Nucleus accumbens (tissue), 56 donors: ENCODE measurements at places on chromosomes 5 and 9.

DNA sequence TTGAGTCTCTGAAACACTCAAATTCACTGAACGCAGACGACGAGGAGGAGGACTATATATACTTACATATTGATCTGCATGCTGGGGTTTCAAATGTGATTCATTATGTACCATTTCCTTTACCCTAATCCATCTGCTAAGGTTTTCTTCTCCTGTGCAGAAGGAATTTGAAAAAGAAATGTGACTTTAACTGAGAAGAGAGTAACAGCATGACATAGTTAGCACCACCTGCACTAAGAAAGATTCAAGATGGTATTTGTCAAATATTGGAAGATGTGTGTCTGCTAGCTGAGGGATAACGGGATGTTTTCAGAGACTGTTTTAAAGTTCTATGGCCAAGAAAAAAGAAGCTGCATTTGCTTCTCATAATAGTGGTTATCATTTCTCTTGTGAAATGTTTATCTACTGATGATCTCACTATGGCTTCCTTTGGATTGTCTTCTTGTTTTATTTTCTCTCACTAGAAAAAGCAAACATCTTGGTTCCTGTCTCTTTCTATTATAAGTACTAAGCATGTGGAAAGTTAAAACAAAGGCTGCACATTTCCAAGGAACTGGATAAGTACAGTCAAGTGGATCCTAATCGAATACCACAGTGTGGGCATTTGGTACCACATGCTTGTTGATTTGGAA is 89.8 kb upstream of the TLE4 start:
- DNase-seq = no peak

DNA sequence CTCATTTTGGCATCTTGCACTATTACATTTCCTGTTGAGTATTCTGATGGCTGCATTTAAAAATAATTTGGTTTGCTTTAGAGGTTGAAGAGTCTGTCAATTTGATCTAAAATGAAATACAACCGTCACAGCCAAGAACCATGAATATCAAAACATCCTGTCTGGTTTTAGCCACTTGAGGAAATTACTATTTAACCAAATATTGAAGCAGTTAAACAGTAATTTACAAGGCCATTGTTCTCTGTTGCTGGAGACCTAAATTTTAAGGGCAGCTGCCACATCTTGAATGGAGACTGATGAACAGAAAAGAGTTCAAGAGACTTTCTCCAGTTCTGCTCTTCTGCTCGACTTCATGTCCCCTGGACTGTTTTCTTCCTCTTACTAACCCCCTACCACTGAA is 549.4 kb downstream of the LRRC70 start:
- no peak for DNase-seq

GRCh38 chr9:35116539-35116897 is 856 bp upstream of the ATOSB start:
- no peak for DNase-seq

DNA sequence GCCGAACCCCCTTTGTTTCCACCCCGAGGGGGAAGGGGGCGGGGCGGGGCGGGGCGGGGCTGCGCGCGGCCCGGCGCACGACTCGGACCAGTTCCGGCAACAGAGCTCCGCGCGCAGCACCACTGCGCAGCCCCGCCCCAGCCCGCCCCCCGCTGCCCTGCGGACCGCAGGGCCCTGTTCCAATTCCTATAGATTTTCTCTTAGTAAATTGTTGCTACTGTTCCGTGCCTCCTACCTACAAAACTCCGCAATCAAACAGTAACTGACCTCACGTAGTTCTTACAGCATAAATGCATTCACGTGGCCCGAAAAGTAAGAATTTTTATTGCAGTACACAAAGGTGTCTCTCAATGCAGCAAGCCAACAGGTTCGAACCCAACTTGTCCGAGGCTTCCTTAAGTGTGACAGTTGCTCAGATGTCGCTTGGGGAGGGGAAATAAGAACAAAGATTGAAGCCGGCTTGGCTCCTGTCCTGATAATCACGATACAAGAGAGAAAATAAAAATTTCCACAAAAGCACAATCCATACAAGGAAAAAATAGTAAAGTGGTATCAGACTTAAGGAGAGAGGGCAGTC is 1.2 kb upstream of the RNF38 start:
- peak; percentile 79 for DNase-seq

DNA sequence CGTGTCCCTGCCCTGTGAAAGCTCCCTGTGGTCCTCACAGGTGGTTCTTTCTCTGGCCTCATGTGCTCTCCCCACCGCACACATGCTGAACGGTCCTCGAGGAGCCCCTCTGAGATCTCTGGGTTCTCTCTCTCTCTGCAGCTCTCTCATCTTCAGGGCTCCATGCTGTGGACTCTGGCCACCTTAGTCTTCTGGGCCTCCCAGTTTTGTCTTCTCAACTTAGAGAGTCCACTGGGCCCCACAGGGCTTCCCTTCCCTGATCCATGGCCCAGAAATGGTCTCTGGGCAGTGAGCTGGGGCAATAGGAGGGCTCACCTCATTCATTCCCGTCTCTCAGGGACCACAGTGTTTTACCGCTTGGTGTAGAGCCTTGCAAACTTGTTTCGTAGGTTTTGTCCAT is 26.4 kb downstream of the FGD3 start:
- DNase-seq = no peak

GRCh38 chr5:398475-399295 is 44.3 kb upstream of the EXOC3 start:
- no peak for DNase-seq

DNA sequence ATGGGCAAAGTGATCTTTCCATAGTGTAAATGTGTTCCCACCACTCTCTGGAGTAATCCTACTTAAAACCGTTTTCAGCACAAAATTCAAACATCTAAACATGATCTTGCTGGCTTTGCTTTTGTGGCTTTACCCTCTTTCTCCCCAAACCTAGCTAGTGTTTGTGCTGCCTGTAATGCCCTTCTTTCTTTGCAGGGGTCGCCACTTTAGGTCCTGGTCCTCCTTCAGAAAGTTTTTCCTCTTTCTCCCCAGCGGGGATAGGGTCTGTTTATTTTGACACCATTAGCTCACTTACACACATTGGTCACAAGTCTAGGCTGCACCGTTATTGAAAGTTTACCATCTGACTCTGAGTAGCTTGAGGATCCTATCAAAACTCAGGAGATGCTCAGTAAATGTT is 736 bp upstream of the HSD17B4 start:
- no peak for DNase-seq

- DNase-seq = no peak
Observed at GRCh38 chr5:52758014-52758413, 29.7 kb upstream of the ITGA1 start.

GRCh38 chr5:92662741-92663140 is 918.3 kb downstream of the NR2F1-AS1 start:
- DNase-seq = no peak

DNA sequence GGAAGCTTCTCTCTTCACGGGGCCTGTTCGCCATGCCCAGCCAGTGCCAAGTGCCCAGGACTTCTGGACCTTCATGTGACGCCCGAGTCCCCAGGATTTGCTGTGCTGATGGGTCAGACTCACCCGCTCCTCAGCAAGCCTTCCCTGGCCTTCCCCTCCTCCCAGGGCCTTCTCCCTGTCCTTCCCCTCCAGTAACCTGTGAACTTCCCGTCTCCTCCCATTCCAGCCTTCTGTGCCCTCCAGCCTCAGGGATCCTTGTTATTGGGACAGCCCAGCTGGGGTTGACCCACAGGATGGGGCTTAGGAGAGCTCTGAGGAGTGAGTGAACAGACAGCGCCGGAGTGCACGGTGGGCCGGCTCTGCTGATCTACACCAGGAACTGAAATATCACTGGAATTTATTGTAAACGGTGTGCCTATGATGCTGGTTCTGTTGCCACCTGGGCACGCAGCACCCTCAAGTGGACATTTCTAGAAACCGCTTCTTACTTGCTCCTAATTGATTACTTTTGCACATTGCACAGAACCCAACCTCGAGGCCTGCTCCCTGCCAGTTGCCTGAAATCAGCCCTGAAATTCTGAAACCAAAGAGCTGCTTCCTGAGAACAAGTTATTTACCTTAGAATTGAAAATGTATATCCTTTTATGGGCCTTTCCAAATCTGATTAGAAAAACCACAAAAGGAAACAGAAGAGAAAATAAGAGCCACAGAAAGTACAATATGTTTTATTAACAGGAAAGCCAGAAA is 1.5 kb downstream of the SPAAR start:
- no peak for DNase-seq
